ENCODE measurements at places on chromosomes 3 and 15.

- no peak for DNase-seq
Observed at GRCh38 chr15:73870700-73871408, 2.5 kb upstream of the TBC1D21 start.

DNA sequence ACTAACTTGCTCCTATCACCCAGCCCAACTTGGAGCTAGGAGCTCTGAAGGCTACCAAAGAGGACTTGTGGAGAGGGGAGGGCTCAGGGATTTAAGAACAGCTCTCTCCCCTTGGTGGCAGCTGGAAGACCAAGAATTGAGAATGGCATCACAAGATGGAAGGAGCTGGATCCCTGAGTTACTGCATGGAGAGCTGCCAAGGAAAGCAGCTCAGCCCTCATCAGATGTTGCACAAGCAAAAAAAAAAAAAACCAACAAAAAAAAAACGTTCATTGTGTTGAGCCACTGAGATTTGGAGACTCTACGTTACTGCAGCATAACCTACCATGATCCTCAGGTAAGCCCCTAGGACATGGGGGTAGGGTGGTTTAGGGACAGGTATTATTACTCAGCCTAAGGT, 41.0 kb downstream of the ITGB5 start:
- DNase-seq, result no peak

GRCh38 chr3:77945320-77945719, 905.4 kb downstream of the ROBO2 start:
- DNase-seq, result no peak

DNA sequence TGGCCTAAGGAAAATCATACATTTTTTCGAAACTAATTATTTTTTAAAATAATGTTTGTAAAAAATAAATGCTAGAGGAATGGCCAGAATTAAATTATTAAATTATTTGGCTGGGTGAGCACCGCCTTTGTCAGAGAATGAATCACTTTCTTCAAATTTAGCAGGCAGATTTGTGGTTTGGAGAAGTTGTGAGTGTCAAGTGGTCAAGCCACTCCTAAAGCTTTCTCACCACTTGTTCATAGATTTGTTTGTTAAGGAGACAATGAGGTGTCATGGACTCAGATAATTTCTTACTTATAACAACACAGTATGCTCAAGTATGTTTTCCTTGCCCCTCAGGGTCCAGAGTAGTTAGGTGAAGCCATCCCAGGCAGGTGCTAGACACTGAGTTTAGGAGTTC, 196.2 kb downstream of the TUSC7 start:
- DNase-seq, result no peak

DNA sequence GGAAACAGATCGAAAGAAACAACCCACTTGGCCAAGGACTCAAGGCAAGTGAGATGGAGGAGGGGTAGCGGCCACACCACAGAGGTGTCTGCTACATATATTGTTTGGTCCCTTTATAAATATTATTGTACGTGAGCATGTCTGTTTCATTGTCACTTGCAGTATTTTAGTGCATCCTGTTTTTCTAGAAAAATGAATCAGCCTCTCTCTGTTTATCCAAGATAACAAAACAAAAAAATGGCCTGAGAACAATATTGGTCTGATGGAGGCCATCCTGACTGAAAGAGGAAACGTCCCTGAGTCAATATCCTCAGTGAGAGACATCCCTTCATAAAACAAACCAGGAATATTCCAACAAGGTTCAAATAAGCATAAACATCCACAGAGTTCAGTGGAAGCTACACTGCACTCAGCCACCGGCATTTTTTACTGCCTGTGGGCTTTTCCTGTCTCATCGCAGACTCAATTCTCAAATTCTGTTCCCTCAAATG, 42.0 kb downstream of the WWTR1 start:
- no peak for DNase-seq

GRCh38 chr15:90545095-90545494, 15.4 kb downstream of the CRTC3 start:
- no peak for DNase-seq

DNA sequence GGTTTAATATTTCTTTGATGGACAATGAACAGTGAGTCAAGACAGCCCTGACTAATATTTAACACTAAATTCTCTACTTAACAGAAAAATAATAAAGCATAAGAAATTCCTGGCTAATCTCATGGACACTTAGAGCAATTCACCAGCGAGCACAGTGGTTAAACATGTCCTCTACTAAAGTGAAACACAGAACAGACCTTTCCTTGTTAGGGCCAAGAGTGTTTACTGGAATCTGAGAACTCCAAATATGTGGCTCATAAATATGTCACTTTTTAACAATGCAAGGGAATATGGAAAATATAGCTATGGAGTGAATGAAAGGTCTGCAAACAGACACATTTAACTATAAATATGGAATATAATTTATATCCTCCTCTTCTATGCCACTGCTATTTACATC, 18.6 kb upstream of the IGSF10 start:
- no peak for DNase-seq

DNA sequence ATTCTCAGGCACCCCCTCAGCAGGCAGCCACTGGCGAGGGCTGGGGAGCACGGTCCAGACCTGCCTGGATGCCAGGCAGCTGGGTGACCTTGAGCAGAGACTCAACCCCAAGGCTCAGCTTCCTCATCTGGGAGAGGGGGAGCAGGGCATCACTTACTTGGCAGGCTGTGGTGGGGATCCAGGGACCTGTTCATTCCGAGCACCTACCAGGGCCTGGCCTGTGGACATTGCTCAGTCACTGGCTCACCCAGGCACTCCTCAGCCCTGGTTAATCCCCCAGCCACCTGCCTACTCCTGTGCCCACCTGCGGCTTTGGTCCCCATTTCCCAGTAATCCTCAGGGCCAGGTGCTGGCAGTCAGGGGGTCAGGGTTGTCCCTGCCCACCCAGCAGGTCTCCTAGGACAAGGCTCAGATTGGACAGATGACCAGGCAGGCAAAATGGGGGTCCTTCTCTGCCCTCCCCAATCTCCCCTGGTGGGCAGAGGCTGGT, 9.3 kb upstream of the RPL29 start:
- DNase-seq, result no peak

GRCh38 chr15:42007386-42007785, 13.5 kb downstream of the PLA2G4E start:
- DNase-seq, result no peak

DNA sequence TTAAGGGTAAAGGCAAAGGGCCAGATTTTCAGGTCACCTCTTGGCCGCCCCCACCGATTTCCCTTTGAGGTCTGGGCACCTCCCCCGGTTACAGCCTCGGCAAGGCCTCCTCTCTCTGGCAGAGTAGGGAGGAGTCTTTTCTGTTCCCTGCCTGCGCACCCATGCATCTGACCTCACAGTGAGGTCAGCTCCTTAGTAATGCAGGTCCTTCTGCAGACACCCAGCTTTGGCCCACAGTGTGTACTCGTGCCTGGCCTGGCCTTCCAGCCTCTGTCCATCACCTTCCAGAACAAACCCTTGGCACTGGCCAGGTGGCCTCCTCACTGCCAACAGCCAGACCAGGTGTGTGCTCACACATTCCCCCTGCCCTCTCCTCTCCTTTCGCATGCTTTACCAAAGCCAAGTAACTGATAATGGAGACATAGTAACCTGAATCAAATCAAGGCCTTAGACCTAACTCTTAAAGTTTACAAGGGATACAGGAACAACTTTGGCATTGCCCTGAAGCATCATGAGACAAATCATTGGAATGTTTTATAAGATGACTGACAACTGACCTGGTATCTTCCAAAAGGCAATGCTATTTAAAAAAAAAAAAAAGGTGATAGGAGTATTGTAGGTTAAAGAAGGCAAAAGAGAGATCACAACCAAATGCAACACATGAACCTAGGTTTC, 61.3 kb downstream of the CORO2B start:
- no peak for DNase-seq

DNA sequence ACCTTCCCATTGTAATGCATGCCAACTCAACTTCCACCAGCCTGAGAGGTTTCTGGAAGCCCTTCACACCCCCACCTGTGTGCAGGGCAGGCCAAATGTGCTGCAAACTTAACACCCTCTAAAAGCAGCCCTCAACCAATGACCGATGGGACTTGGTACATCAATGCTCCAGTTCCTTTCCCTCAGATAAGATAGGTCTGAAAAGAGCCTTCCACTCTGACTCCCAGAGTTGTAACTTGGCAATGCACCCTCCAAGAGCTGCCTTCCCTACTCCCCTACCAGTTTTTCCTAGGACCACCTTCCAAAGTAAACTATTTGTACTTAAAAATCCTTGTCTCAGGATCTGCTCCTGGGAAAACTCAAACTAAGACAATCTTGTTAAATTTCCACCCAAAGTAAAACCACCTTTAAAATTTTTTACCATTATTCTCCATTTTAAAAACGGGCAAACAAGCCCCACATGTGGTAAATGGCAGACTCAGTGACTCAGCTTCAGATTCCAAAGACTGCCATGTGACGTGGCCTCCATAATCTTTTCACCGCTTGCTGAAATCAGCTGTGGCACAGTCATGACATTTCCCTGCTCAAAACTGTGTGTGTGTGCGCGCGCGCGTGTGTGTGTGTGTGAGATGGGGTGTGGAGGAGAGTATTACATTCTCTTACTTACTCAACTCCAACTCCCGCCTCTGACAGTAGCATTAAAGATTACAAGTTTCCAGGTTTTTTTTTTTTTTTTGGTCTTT, 17.2 kb downstream of the RASGRP1 start:
- DNase-seq, result no peak

GRCh38 chr3:71902258-71903111, 117.5 kb upstream of the PROK2 start:
- DNase-seq, result no peak

DNA sequence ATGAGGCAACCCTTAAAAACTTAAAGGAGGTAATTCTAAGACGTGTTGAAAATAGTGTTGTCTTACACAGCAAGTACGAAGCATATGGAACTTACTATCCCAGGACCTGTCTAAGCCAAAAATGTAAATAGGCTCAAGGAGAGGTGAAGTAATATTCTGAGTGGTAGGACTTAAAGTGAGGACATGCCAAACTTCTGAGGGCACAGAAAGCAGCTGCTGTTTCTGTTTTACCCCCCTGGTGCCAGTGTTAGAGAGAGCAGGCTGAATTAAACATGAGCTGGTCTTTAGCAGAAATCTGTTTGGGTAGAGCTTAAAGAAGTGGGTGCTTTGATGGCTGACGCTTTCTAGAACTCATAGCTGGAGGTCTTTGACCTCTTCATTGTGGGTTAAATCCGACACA, 149.7 kb upstream of the NPHP3 start:
- no peak for DNase-seq

- no peak for DNase-seq
Observed at GRCh38 chr15:85452436-85452835, 72.0 kb downstream of the AKAP13 start.

GRCh38 chr15:41655716-41656115, 4.5 kb upstream of the MGA start:
- no peak for DNase-seq

GRCh38 chr15:42584031-42584765, 8.8 kb downstream of the STARD9 start:
- DNase-seq, result no peak

GRCh38 chr15:101808201-101808600, 3.8 kb upstream of the OR4F15 start:
- DNase-seq, result no peak

DNA sequence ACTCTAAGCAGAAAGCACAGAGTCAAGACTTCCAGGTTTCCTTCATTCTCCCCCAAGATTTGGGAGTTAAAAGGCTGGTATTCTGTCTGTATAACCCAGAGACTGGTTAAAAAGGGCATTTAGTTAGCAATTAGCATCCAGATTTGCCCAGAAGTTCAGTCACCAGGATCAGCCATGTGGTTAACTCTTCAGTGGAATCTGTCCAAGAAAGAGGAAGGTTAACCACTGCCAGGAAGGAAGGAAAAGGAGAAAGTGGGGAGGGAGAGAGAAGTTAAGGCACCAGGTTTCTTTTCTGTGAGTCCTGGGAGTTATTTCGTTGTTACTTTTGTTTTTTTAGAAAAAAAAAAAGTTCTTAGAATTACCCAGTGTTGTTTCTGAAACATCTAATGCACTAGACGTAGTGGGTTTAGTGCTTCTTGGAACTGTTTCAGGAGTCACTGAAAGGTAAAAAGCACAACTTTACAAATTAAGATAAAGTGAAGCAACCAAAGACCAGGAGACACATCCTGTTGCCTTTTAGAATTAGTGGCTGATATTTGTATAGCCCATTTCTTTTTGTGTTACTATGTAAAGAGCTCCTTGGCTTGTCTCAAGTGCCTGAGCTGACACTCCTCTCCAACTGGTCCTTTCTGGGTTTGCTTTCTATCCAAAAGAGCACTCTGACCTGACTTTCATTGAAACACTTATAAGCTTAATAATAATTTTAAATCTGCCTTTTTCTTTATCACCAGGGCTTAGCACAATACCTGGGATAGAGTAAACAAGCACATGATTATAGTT, 128.6 kb downstream of the ABI3BP start:
- DNase-seq, result no peak

- DNase-seq, result no peak
Observed at GRCh38 chr3:35393901-35394799, 245.2 kb upstream of the ARPP21 start.

DNA sequence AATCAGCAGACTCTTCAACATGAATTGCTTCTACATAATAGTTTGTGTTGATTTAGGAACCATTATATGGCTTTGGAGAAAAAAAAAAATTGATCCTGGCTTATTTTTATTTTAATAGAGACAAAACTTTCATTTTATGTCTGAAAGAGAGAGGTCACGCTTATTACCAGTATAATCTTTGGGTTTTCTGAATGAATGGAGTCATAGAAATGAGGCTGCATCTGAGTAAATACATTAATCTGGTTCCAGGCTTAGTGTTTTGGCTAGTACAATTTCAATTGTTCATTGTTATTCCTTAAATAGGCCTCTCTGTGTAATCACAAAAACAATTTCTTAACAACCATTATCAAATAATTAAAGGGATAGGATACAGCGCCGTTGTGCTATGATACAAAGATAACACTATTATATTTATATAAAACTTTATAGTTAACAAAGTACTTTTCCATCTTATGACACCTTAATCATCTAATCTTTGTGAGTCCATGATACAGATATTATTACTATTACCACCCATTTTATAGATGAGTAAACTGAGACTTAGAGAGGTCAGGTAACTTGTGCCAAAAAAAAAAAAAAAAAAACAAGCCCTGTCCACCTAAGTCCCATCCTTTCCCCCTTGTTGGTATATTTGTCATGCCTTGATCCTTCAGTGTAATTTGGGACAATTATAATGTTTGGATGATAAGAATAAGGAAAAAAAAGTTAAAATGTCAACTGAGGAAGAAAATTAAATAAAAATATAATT, 41.8 kb upstream of the GOLM2 start:
- DNase-seq, result no peak

DNA sequence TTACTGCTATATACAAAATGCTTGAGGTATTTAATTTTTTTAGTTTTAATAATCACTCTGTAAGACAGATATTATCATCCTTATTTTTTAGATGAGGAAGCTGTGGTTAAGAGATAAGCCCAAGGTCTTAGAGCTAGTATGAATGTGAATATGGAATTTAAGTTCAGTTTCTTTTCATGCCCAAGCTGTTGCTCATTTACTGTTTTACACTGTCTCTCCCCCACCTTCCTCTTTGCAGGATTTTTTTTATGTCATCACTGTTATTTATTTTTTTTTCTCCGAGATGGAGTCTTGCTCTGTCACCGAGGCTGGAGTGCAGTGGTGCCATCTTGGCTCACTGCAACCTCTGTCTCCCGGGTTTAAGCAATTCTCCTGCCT, 22.5 kb downstream of the MAP2K5 start:
- DNase-seq, result no peak

- no peak for DNase-seq
Observed at GRCh38 chr3:130258532-130258952, 86.9 kb upstream of the COL6A5 start.
